ENCODE measurements at places on chromosomes 1 and 21.

DNA sequence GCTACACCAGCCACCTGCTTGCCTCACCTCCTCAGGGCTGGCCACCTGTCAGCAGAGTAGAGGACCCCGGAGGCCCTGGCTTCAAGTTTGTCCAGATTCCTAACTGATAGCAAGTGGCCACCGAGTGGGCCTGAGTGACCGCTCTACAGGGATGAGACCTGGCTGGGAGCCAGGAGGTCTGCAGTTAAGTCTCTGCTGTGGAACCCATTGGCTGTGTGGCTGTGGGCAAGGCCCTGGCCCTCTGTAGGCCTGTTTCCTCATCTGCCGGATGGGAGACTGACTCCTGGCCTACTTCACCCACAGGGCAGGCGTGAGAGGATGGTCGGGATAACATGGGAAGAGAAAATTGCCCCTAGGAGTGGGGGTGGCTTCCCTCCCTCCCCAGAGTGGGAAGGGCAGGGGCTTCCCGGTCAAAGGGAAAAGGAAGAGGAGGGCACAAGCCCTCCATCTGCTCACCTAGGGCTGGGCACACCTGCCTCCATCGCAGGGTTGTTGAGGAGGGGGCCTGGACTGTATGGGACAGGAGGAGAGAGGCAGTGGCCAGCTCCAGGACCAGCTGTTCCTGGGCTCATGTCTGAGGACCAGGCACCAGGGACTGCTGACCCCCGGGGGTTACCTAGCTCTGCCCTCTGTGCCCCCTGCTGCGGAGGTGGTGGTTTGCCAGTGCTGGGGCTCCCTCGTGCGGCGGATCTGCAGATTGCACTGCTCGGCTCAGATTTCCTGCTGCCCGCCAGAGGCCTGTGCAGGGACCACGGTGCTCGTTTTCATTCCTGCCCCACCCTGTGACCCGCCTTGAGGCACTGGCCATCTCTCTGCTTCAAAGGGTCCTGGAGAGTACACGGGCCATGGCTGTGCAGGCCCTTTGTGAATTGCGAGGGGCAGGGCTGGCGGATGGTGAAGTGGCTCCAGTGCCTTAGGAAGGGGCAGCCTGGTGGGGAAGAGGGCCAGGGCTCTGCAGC lies 9.1 kb upstream of the MTFR1L start:
- DNase-seq = peak; percentile 54

DNA sequence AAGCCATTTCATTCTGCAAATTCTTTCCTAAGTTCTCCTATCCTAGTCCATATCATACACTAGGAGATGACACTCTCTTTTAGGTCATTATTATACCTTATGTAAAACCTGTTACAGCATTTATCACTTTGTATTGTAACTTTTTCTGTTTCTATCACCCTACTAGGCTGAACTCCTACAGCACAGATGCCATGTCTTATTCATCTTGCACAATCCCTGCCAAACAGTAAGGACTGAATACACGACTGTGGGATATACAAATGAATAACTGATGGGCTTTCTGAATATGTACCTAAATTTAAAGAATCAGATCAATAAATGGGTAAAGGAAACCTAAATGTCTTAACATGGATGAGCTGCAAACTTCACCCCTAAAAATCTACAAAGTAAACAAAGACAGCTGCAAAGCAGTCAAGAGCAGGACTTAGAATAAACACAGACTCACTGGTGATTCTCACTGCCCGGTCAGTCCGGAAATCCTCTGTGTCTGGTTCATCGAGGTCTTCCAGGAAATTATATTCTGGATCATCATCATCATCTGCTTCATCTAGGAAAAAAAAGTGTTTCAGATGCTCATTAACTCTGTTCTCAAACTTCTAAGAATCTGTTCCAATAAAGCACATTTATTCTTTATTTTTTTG lies 62.3 kb downstream of the GON4L start:
- peak; percentile 45 for DNase-seq

DNA sequence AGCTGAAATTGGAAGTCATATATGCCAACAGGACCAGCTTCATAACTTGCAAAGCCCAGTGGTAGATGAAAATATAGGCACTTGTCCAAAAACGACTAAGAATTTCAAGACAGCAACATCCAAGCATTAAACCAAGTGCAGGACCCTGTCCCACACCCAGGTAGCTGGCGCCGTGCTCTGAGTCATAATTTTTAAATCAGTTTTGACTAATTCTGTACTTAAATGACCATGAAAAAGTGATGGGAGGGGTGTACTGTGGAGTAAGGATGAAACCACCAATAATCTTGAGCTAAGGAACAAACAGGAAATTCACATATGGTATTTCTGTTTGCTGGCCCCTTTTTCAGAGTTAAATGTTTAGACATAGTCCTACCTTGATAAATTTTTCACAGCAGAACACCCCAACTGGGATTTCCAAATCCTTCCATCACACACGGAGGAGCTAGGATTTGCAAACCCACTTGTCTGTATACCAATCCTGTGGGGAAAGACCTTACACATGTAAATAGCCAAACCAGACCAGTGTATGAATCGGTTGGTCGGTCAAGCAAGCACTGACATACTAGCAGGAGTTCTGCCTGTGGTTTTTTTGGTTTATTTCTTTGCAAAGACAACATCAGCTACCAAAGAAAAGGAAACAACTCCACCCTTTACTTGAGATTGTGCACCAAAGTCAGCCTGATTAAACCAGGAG lies 235.7 kb upstream of the RAB4A start:
- DNase-seq = no peak

- no peak for DNase-seq
Observed at GRCh38 chr21:42644223-42645208, 8.9 kb upstream of the PDE9A start.

GRCh38 chr1:107926436-107927080 lies 38.4 kb downstream of the VAV3 start:
- no peak for DNase-seq

DNA sequence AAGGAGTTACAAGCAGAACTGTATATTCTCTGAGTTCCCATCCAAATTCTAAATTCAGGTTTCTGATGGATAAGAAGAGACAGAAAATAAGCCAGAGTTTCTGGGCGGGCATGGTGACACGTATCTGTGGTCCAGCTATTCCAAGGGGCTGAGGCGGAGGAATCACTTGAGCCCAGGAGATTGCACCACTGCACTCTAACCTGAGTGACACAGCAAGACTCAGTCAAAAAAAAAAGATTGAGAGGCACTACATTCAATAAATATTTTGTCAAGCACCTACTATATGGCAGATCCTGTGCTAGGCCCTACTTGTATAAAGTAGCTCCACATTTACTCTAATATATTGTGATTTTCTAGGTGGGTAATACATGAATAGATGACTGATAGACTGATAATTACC lies 6.4 kb upstream of the FRRS1 start:
- DNase-seq = no peak

All from lung (tissue), 17 donors.